ENCODE measurements at places on chromosomes 6 and 20. TPM values are rescaled to one million over a fixed set of nuclear protein-coding genes. Genes with fewer than 3 reads are reported as not detected.

The MRPS26 gene
- 44.3 TPM for polyA plus RNA-seq

- DNase-seq = no peak
Measured at GRCh38 chr20:33172781-33173180, 4.8 kb downstream of the BPIFA2 start.

DNA sequence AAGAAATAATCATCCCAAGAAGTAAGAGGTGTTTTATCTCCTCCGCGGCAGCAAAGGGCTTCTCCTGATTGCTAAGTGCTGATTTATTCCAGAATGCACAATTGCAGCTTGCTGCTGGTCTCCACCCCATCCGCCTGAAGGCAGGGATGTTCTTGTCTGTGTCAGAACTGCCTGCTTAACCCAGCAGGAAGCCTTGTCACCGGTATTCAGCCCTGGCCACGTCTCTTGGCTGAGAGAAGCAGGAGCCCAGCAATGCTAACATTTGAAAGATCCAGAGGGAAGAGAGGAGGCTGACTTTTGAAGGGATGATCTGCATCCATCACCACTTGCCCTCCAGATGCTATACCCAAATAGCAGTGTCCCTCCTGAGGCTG lies 4.2 kb downstream of the SCML4 start:
- DNase-seq = no peak

The RIMS4 gene
- polyA plus RNA-seq = not detected

GRCh38 chr6:25227854-25228253 lies 51.3 kb upstream of the CARMIL1 start:
- DNase-seq = no peak

DNA sequence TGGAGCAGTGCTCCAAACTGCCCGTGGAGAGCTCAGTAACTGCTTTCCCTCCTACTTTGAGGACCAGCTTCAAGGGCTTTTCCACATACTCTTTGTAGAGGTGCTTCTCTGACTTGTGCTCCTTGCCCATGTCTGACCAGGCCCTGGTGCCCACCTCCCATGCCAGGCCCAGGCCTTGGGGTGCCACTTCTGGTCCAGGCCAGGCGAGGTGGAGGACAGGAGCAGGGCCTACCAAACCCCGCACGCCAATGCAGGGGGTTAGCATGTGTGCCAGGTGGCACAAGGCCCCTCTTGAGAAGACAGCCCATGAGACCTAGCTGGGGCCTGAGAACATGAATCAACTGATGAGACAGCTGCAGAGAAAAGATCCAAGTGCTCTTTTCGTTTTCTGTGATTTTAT lies 47.0 kb upstream of the PLN start:
- no peak for DNase-seq

DNA sequence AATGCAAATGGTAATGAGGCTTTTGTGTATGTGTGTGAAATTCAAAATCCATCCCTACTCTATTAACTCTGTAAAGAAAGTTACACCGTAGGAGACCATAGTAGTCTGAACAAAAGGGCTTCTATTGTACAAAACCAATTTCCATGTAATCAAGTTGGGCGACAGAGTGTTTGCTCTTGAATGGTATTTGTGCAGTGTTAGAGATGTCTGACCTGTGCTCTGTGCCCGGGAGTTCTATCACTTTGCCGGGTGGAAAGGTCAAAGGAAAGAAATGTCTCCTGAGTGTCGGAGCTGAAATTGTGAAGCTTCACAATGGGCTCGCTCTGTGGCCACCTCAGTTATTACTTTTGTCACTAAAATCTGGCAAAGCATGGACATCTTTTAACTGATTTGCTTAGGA lies 312.0 kb downstream of the SAMD5 start:
- DNase-seq = no peak

- no peak for DNase-seq
Measured at GRCh38 chr6:99416226-99416625, 8.9 kb downstream of the PNISR start.

DNA sequence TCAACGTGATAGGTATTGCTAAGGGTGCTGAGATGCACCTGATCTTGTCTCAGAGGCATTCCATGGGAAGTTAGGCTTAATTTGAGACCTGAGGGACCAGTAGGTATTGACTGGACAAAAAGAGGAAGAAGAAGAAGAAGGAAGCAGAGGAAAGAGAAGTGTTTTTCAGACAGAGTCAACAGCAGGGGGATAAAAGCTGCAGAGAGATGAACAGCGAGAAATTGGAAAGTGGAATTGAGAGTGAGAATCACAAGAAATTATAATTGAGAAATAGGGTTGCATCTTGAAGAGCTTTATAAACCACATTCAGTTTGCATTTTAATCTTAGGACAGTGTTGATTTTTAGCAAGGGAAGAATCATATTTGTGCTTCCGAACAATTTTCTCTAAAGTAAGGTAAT lies 254.0 kb downstream of the CD83 start:
- DNase-seq = no peak

DNA sequence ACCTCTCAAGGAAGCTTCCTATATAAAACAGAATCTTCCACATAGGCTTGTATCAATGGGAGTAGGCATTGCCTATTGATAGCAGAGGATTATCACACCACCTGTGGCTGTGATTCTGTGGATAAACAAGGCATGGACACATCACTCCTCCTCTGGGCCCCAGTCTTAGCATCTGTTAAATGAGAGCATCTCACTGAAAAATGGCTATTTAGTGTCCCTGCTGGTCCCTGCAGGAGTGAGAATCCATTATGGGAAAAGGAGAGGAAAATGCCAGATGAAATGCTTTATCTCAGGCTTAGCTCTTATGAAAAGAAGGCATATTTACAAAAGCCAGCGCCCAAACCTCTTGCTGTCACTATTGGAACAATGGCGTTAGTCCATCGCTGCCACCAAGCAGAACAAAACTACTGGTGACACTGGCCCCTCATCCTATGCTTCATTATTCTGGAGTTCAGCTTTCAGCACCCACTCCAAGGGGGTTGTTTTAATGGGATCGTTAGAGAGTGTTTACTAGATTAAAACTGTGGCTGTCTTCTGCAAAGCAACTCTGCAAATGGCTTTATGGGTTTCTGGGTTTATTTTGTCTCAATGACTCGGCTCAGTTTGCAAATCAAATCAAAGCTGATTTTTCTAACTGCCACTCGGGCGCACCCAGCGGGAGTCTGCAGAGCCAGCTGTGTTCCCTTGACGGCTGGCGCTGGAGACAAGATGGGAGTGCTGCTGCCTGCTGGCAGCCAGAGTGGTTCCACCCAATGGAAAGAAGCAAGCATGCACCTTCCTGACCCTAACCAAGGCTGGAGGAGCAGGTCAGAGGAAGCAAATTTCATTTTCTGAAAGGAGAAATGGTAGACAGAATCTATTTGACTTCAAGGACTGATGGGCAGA lies 658.8 kb upstream of the CHD6 start:
- DNase-seq = no peak

DNA sequence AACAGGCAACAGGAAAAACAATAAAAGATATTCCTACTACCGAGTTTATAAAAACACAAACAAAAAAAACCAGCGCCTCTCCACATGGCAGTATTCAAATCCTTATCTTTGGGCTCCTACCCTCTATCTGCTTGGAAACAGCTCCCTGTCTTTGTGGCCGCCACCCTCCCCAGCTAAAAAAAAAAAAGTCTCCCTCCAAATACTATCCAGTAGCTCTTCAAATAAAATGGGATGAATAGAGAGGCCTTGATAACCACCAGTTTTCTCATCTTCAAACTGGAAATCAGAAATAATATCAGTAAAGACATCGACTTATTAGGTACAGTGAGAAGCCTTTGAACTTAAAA lies 96.2 kb downstream of the PSMG4 start:
- DNase-seq = no peak

GRCh38 chr20:14576196-14576877 lies 238.9 kb upstream of the FLRT3 start:
- DNase-seq = no peak

GRCh38 chr6:4351520-4352321 lies 216.3 kb upstream of the ECI2 start:
- DNase-seq = no peak

DNA sequence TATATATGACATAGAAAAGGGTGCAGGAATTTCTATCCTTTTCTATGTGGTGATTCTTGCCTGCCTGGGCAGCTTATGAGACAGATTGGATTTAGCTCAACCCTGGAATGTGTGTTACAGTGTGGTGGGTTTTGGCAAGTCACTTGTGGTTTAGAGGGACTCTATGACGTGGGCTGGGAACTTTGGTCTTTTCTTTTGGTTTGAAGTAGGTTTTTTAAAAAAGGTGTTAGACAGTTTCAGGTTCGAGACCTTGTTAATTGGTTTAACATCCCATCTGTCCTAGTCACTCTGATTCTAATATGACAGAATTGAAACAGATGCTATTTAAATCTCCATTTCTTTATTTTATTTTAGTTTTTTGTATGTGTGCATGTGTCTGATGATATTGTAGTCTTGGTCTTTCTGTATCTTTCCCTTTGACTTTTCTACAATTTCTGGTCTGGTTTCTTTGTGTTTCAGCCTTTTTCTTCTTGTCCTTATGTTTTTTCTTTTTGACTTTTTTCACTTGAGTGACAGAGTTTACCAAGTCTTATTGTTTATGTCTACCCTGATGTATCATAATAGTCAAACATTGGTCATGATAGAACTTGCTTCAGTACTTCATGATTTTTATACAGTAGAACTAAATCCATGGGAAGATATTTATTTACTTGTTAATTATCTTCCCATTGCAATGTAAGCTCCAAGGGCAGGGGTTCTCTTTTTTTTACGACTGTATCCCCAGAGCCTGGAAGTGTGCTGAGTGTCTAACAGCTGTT lies 174.3 kb downstream of the CDKAL1 start:
- no peak for DNase-seq

DNA sequence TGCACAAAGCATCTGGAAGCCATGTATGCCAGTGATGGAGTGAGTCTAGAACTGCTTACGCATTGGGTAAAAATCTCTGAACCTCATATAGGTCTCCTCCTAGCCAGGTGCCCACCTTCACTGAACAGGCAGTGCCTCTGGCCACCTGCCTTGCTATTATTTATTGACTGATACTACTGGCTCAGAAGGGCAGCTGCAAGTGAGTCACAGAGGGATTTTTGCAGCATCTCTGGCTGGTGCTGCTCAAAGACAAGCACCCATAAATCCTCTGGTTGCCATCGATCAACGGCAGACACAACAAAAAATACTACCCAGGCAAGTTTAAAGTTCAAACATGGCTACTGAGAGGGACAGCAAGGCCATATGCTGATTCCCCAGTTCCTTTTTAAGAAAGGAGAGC lies 279.4 kb downstream of the UBE3D start:
- DNase-seq = no peak

GRCh38 chr6:145315982-145316600 lies 419.2 kb downstream of the EPM2A start:
- no peak for DNase-seq

The PSMB1 gene
- polyA plus RNA-seq = 237 TPM

DNA sequence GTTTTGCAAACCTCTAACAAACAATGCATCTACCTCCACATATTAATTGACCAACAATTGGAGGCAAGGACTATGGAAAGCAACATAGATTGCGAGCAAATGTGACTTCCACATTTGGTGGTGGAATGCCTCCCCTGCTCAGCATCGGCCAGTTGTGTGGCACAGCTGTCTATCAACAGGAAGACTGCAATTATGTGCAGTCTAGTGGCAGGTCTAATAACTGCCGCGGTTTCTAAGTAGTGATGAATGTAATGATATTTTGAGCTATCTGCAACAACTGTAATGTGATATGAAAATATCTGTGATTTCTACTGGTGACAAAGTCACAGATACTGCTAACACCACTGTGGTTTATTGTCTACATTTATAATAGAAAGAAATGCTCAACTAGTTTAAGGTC lies 56.8 kb downstream of the NCR2 start:
- DNase-seq = no peak

GRCh38 chr6:139962654-139963347 lies 588.4 kb upstream of the CITED2 start:
- no peak for DNase-seq

The PLCB4 gene
- polyA plus RNA-seq = 0.83 TPM

The LCA5 gene
- polyA plus RNA-seq = 0.43 TPM

Data from spleen (tissue), 13 donors.